ENCODE measurements at places on chromosomes 6 and 20.
A peak's percentile ranks its signal among the peaks of the same experiment; 100 is the strongest.

- DNase-seq: no peak
Measured at GRCh38 chr20:23630392-23630849, 7.3 kb downstream of the CST3 start.

GRCh38 chr6:155188707-155189496 is 74.9 kb upstream of the CLDN20 start:
- DNase-seq: no peak

DNA sequence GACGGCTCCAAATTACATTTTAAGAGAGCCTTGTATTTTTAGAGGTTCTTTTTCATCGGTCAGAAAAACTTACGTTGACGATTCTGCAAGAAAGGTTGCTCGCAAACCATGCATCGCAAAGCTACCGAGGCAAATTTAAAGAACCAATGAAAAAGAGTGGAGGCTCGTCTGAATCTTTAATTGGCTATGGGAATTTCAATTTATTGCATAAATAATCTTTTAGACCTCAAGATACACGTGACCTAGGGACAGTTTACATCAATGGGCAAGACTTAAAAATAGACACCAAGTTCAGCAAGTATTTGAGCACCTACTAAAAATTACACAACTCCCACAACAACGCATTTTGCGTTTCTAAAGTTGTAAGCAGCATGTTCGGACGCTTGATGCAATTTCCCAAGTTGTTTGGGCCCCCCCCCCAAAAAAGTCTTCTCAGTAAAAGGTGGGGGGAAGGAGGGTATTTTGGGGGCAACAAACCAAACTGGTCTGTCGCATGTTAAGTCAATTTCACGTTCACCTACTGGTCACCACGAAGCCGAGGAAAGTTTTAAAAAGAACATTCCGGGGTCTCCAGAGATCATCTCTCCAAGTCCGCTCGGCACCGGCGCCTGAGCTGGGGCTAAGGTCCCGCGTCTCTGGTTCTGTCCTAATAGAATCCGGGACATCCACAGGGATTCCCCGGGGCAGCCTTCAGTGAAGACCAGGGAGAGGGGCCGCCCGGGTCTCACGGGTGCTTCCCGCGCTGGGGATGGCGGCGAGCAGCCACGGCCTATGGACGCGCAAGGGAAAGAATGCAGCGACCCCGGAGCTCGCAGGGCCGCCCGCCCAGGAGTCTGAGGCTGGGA is 851 bp downstream of the SNX5 start:
- no peak for DNase-seq

- DNase-seq: no peak
Measured at GRCh38 chr6:116461932-116462885, 1.0 kb downstream of the CALHM6 start.

DNA sequence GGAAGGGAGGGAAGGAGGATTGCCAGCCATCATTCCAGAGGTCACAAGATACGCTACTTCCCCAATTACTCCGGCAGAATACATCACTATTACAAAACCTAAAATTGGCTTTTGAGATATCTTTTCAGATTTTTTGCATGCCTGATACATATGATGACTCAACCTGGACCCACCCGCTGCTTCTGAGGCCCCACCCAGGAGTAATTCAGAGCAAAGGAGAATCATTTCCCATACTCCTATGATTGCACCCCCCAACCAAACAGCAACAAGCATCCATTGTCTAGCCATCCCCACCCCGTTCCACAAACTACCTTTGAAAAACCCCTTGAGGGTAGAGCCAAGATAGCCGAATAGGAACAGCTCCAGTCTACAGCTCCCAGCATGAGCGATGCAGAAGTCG is 163.5 kb upstream of the GJE1 start:
- no peak for DNase-seq

GRCh38 chr6:88165087-88165843 is 882 bp downstream of the CNR1 start:
- no peak for DNase-seq

DNA sequence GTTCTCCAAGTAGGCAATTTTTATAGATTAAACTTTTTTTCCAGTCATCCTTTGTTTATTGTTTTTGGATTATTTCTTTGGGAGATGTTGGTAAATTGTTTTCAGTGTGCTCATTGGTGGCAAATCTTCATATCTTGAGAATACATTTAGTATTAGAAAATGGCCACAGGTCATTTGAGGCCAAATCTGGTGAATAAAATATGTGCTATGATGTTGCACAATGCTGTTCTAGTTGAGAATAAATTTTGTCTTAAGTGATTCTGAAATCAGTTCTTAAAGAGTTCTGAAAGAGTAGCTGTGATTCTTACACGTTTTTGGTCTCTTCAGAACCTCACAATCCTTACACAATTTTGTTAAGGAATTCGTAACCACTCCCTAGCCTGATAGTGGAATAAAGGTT is 20.1 kb downstream of the CDKAL1 start:
- no peak for DNase-seq

- no peak for DNase-seq
Measured at GRCh38 chr6:90411292-90411781, 114.7 kb upstream of the BACH2 start.

DNA sequence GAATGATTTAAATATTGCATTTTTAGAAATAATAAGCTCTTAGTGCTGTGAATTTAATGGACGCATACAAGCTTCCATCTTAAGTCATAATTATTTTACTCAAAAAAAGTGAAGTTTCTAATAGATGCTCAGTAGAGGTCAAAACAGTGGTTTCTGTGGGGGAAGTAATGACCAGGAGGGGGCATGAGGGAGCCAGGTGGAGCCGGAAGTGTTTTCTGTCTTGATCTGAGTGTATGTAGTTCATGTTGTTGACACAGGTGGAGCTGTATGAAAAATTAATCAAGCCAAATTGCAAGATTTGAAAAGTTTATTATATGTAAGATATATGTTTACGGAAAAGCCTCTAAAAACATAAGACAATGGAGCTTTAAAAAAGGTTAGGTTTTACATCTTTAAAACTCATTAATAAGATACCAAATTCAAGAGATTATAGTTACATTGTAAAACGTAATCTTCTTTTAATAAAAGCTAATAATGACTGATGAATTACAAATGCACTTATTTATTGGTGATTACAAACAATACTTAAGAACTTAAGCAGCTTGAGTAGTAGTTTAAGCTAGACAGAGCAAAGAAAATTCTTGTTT is 68.0 kb downstream of the PLAGL1 start:
- DNase-seq: no peak

- no peak for DNase-seq
Measured at GRCh38 chr6:1552296-1552761, 57.4 kb upstream of the FOXC1 start.

DNA sequence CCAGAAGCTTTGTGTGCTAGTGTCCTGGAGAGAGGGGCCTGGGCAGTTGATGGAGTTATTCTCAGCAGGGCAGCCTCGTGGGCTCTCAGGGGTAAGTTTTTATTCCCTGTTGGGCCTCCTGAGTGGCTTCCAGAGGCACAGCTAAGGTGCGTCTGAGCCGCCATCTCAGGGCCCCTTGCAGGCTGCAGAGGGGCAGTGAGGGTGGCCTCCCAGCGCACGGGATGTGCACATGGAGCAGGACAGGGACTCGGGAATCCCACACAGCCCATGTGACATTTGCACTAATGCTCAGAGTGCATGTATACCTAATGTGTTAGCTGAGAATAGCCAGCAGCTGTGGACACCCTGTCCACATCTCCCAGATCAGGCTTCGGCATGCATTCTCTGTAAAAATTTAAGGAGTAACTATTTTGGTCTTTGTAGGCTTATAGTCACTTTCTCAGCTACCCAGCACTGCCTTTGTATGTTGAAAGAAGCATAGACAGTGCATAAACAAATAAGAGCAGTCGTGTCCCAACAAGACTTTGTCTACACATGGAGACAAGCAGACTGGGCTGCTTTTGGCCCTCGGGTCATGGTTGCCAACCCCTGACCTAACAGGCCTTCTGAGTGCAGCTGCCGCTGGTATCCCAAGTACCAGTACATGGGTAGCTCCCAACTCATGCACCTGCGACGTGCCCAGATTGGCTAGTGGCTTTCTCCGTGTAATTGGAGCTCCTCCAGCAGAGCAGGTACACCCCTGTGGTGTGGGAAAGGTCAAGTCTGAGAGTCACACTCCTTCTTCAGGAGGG is 18.6 kb upstream of the CST9L start:
- no peak for DNase-seq

- no peak for DNase-seq
Measured at GRCh38 chr20:6698056-6698455, 69.4 kb upstream of the BMP2 start.

- no peak for DNase-seq
Measured at GRCh38 chr6:137697267-137697938, 169.7 kb upstream of the TNFAIP3 start.

DNA sequence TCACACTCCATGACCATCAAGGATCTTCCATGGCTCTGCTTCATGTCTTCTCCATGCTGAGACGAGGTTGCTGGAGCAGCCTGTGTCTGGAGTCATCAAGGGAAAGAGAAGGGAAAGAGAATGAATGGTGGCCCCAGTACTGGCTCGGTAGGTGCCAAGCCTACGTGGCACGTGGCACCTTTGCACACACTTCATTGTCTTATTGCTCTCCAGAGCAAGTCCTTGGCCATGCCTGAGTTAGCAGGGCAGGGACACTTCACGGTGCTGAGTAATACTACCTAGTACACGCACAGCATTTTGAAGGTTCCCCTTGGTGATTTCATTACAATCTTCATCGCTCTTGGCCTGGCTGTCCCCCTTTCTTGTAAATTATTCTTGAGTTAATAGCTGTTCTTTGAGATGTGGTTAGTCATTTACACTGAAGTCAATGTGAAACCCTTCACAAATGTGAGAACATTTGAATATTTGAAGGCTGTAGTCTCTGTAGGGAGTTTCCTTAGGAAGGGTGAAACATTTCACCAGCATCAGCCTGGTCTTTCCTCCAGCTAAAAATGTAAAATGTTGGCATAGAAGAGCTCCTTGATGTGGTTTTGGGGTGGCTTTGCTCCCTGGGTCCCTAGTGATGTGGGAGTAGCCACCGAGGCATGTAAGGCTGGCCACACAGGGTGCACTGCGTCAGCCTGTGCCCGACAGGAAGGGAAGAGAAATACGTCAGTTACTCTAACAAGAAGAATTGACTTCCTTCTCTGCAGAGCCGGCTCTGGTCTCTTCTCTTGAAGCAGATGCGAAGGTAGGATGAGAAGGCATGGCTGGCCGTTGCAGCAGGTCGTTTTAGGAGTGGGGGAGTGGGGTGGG is at the start of gene SYTL3:
Gene SYTL3, plus strand, starts transcription at position 766 of the 855 bp plus-strand sequence. CDS start 13,215 bp downstream, outside the sequence.
- no peak for DNase-seq

GRCh38 chr20:46176739-46177378 is 58.7 kb downstream of the CD40 start:
- DNase-seq: peak; percentile 5

GRCh38 chr6:151179321-151179720 is 60.4 kb upstream of the AKAP12 start:
- no peak for DNase-seq

- DNase-seq: no peak
Measured at GRCh38 chr6:33318426-33319073, 1.0 kb upstream of the ZBTB22 start.

GRCh38 chr6:106083618-106084017 is 2.5 kb upstream of the PRDM1 start:
- DNase-seq: no peak

DNA sequence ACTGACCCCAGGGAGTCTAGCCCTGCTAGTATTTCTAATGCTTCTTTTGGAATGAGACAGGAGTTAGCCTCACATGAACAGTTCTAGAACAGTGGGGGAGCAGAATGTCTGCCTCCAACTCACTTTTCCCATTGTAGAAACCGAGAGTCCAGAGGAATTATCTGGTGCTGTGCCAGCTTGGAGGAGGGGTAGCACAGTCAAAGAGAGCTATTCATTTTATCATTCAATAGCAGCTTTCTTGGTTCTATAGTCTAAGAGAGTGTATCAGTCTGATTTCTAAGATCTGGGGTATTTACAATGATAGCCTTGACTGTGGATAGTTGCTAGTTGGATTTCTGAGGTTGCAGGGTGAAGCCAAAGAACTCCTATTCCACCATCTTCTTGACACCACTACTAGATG is 448.2 kb downstream of the RFPL4B start:
- no peak for DNase-seq

- DNase-seq: no peak
Measured at GRCh38 chr20:47379433-47380150, 23.1 kb upstream of the ZMYND8 start.

DNA sequence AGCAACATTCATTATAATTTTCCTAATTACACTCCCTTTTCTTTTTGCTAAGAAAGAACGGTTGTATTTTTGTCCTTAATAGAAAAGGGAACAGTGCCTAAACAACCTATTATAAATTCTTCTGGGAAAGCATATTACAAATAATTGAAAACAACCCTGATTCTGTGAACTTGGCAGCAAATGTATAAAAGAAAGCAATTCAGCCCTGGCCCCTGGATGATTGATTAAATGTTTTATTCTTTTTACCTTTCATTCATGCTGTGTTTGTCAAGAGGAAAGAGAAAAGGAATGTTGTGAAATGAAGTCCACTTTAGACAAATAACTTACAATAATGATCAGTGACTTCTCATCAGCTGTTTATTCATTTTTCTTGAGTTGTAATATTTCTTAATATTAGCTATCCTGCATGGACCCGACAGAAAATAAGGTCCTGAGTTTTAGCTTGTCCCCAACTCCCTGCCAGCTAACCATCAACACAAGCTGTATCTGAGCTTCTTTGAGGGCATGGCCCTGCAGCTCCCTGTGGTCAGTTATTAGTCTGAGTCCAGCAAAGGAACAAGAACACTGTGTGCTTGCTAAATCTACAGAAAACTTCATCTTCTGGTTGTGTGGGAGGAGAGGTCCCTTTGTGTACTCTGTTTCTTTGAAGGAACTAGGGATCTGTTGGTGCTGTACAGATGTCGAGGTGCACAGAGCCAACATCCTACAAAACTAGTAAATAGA is 248.2 kb downstream of the LAMA2 start:
- DNase-seq: no peak

Data from NCI-H2107 (cell line).